HFFc6 (cell line): ENCODE measurements at places on chromosomes 13 and 19. TPM values are rescaled to one million over a fixed set of nuclear protein-coding genes. Genes with fewer than 3 reads are reported as not detected.
A peak's percentile ranks its signal among the peaks of the same experiment; 100 is the strongest.

- DNase-seq = no peak
Observed at GRCh38 chr13:46154136-46154801, 27.7 kb downstream of the LCP1 start.

DNA sequence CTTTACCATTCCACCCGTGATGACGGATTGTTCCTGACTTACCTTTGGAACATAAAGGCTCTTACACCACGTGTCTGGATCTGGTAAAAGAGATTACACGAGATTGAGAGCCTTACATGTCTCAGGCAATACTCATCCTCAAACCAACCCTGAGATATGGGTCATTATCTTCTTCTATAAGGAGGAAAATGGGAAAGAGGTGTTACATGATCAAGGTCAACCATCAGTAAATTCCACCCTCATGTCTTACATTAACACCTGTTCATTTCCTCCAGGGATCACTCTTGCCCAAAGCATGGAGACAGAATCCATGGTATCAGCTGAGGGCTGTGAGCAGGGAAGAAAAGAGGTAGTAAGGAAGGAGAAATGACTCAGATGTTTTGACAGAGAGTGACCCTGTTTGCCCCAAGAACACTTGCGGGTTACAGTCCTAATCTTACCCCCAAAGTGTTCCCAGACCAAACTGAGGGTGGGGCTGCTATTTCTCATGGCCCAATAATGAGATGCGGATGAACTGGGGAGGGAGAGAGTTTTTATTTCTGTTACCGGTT is 19.6 kb downstream of the LILRB4 start:
- no peak for DNase-seq

DNA sequence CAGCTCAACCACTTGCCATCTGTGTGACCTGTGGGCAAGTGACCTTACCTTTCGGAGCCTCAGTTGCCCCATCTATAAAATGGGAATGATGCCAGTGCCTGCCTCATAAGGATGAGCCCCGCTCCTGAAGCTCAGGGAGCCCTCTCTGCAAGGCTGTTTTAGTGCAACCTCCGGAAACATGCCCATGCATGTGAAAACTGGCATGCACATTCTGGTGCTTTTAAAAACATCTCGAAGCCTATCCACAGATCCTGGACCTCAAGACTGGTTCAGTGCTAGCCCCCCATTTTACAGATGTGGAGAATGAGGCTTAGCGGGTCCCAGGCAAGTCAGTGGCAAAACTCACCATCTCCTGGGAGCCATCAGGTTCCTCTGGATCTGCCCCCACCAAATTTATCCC is 5.6 kb downstream of the CADM4 start:
- no peak for DNase-seq

GRCh38 chr13:111267784-111268183 is 52.7 kb upstream of the TEX29 start:
- DNase-seq = no peak

- no peak for DNase-seq
Observed at GRCh38 chr19:8387688-8388611, 2.2 kb upstream of the RAB11B start.

- no peak for DNase-seq
Observed at GRCh38 chr19:21098291-21098690, 16.3 kb downstream of the ZNF714 start.

GRCh38 chr13:32179708-32180107 is 135.5 kb downstream of the ZAR1L start:
- DNase-seq = no peak

- DNase-seq = no peak
Observed at GRCh38 chr13:109665781-109666249, 120.6 kb downstream of the IRS2 start.

CNN1 gene
- 7.6 to 9.4 TPM (median 8.1 TPM) in 3 replicates for total RNA-seq

STARD13 gene
- total RNA-seq = 27.9 to 34.4 TPM (median 31.9 TPM) in 3 replicates

ITM2B gene
- total RNA-seq = 178 to 248 TPM (median 209 TPM) in 3 replicates

CHST8 gene
- not detected in 3 replicates for total RNA-seq

GRCh38 chr19:5330307-5330720 is 10.3 kb downstream of the PTPRS start:
- no peak for DNase-seq

SIGLEC12 gene
- total RNA-seq = not detected in 3 replicates

DNA sequence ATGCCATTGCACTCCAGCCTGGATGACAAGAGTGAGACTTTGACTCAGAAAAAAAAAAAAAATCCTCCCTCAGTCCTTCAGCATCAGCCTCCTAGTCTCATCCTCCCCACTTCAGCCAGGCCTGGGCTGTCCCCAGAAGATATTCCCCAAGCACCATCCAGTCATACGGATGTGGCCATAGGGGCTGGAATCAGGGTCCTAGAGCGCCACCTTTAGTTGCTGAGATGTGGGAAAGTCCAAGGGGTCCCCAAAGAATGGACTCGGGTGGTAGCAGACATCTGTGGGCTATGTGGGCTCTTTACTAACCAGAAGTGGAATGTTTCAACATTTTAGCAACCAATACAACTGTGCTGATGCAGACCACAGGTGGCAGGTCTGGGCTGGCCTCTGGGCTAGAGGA is 3.1 kb upstream of the TYROBP start:
- DNase-seq = no peak

PRX gene
- 0.94 to 1.0 TPM (median 1.0 TPM) in 3 replicates for total RNA-seq

- DNase-seq = peak; percentile 53
Observed at GRCh38 chr19:4732680-4733114, 9.1 kb upstream of the DPP9 start.

DNA sequence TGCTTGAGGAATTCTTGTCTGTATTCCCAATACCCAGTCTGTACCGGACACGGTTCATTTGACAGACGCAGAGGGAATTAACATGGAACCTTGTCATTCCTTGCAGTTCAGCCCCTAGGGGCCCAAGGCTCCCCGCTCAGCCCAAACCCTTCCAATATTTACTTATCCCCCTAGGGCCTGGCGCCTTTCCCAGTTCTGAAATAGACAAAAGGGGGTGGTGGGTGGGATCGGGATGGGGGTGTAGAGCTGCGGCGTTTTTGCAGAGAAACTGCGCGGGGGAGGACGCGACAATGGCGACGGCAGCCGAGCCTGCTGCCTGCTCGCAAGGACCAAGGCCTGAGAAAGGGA is 583 bp downstream of the AKAP8L start:
- DNase-seq = no peak

DNA sequence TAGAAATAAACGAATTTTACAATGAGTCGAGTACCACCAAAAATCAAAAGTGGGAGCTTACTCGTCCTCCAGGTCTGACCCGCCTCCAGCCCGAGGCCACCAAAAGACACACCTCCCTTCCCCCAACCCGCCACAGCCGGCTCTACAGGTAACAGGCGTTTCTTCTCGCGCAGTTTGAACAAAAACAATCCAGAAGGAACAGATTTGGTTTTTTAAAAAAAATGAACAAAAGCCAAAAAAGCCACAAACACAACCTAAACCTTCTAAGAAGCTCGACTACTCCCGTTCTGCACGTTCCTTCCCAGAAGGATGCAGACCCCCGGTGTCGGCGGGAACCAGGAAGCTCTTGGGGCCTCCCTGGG is 671 bp downstream of the ZDHHC20 start:
- DNase-seq = no peak

MTUS2 gene
- total RNA-seq = 0.07 TPM in 1 of 3 replicates, not detected in the others
